ENCODE measurements at places on chromosomes 1 and 21.

DNA sequence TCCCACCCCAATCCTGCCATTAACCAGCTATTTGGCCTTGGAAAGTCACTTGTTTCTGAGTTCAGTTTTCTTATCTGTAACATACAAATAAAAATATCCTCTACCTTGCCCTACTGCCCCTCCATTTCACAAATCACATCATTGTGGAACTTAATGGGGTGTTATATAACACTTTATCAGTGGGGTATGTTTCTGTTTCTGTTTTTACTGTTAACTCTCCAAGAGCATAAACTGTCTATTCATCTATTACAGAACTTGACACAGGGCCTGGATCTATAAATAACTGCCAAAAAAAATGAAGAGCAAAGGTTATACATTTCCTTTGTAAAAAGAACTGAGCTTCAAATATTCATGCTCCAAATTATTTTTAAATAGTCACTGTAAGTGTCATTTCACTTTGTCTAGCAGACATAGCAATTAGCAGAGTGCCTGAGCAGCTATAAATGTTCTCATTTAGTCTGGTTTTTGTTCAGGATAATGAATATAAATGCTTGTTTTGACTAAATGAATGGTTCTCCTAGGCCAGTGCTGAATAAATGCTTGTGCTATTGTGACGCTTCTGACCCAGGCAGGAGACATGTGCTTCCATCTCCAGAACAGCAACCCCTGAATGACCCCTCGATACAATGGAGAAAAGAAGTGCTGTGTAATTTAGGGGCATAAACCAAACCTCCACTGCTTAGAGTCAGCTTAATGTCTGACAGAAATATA lies 7.4 kb downstream of the PIGM start:
- no peak for DNase-seq

DNA sequence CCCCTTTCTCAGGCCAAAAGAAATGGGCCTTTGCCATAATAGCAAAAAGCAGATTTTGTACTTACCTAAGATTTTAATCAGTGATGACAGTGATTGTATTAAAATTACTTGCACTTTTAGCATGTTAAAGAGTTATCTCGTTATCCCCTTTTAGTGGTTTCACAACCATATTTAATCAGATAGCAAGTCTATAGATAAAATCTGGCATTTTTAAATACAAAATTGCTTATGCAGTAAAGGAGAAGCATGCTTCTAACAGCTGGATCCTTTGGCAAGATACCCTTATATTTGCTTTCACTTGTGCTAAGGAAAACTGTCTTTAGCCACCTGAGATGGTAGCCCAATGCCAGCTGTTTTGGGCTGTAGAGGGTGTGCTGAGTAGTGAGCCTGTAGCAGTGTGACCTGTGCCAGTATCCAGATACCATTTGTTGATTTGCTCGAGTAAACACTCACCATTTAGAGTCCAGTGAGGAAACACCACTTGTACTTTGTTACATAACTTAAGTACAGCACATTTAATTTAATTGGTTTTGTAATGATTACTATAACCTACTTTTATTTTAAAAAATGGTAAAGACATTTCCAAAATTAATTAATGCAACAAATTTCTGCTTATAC lies 314.4 kb upstream of the ZP4 start:
- peak; percentile 17 for DNase-seq

DNA sequence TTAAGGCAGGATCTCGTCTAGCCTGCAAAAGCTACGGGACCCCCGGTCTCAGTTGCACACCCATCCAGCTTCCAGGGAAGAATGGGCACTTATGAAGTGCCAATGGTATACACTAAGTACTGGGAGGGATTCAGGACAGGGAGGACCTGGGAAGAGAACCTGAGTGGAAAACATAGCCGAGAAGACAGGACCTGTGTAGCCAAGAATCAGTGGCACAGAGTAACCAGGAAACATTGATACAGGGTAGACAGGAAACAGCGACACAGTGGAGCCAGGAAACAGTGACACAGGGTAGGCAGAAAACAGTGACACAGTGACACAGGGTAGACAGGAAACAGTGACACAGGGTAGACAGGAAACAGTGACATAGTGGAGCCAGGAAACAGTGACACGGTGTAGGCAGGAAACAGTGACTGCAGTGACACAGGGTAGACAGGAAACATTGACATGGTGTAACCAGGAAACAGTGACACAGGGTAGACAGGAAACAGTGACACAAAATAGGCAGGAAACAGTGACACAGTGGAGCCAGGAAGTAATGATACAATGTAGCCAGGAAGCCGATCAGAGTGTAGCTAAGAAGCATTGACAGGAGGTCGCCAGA lies 138.0 kb upstream of the ARHGEF16 start:
- DNase-seq: no peak

DNA sequence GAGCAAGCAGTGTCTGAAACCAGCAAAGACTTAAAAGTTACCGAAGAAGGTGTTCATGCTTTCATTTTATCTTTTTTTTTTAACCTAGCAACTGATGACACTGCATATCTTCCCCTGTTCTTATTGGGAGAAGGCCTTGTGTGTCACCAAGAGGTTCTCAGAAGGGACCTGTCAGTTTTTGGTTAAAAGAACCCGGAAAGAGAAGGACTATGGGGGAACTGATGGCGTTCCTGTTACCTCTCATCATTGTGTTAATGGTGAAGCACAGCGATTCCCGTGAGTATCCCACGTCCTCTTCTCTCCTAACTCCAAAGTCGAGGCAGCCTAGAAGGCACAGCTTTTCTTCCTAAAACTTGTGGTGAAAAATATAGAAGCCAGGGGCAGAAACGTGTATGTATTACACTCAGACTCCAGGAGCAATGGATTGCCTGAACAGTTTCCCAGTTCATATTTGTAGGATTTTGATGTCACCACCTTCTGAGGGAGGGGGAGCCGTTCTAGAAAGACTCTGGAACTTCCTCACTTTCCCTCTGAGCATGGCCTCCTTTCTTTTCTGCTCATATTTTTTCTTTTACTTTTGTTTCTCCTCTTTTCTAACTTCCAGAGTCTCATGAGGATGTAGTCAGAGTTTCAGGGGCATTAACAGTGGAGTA lies at the start of gene MR1:
MR1 (plus strand) TSS at position 185 of the 653 bp plus-strand sequence; CDS start at position 210, 25 bp downstream.
- DNase-seq: peak; percentile 79

DNA sequence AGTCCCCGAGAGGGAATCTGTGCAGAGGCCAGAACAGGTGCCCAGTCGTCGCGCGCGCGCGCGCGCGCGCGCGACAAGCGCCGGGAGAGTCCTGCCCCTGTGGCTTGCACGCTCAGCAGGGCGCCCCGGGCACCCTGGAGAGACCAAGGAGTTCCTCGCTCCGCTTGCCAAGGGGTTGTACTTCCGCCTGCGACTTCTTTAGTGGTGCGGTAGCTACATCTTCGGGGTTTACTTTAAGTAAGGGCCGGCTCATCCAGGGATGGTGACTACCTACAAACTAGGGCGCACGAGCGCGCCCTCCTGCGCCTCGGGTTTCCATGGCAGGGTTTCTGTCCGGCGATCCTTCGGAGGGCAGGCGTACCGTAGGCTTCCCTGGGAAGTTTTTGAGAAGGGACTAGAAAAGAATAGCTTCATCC lies 1.4 kb downstream of the LHX4 start:
- DNase-seq: peak; percentile 9

DNA sequence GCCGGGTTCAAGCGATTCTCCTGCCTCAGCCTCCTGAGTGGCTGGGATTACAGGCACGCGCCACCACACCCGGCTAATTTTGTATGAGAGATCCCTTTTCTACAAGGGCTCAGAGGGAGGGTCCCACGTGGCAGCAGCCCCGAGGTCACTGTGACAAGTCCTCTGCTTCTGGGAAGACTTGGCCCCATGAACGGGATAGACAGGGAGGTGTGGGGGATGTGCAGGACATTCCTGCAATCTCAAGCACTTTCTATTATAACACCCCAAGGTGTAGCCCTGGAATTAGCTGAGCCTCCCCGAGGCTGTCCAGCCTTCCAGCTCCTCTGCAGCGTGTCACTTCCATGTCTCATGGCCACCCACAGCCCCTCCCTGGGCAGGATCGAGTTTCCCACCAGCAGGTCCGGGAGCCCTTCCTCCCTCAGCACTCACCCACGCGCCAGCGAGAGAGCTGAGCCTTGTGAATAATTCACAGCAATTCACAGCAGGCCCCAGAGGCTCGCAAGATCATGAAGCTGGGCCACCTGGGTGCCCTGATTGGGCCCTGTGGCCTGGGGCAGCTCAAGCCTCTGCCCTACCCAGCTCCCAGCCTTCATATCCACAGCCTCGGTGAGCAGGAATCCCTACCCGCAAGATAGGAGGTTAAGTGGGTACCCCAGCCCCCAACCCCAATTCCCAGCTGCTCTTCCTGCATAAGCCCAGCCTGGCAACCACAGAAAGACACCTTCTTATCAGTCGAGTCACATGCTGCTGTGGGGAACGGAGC lies 22.8 kb upstream of the RNU1-4 start:
- no peak for DNase-seq

DNA sequence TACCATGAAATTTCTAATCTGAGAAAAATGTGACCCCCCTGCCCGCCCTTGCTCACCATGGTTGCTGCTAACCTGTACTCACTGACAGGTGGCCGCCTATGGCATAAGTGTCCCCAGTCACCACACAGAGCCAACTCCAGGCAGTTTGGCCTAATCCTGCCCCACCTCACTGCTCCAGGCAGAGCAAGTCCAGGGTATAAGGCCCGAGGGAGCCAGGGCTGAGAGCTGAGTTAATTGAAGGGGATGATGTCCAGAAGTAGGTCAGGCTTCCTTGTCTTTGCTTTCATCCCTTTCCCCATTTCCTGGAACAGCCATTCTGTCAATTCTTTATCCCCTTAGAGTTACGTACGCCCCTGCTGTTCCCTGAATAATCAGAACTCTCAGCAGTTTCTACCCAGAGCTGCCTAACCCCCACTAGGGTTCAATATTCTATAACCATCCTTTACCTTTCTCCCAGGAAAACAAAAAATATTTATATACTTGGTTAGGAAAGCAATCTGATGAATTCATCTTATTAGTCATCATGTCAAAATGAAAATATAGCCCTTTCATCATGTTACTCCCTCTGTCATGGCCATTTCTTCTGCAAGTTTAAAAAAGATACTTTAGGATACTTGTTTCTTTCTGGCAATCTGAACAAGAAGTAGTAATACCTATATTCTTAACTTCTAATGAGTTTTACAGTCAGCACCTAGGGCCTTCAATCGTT lies 29.4 kb upstream of the CD101 start:
- DNase-seq: no peak

GRCh38 chr1:34418166-34418565 lies 241.5 kb downstream of the C1orf94 start:
- no peak for DNase-seq

GRCh38 chr21:46154155-46154954 lies 1.0 kb downstream of the FTCD start:
- no peak for DNase-seq

- DNase-seq: no peak
These were observed 272.0 kb downstream of the BRINP3 start for GRCh38 chr1:190205713-190206112.
